Osteocyte (in vitro differentiated cells): ENCODE measurements at places on chromosomes 7 and 10. TPM values are rescaled to one million over a fixed set of nuclear protein-coding genes. Genes with fewer than 3 reads are reported as not detected.

Gene FAM25G
- not detected in 2 replicates for total RNA-seq

Gene PRTFDC1
- total RNA-seq = 2.7 and 4.4 TPM in 2 replicates

- peak; percentile 76 for DNase-seq
- H3K4me1 ChIP-seq = no peaks in the 10 kb centered on the region
- H3K27ac ChIP-seq = no peak overlapping the region
- no peak overlapping the region for H3K4me3 ChIP-seq
- H3K36me3 ChIP-seq = no peaks in the 10 kb centered on the region
Observed at GRCh38 chr10:46234431-46235060, 52.3 kb upstream of the ANTXRL start.

DNA sequence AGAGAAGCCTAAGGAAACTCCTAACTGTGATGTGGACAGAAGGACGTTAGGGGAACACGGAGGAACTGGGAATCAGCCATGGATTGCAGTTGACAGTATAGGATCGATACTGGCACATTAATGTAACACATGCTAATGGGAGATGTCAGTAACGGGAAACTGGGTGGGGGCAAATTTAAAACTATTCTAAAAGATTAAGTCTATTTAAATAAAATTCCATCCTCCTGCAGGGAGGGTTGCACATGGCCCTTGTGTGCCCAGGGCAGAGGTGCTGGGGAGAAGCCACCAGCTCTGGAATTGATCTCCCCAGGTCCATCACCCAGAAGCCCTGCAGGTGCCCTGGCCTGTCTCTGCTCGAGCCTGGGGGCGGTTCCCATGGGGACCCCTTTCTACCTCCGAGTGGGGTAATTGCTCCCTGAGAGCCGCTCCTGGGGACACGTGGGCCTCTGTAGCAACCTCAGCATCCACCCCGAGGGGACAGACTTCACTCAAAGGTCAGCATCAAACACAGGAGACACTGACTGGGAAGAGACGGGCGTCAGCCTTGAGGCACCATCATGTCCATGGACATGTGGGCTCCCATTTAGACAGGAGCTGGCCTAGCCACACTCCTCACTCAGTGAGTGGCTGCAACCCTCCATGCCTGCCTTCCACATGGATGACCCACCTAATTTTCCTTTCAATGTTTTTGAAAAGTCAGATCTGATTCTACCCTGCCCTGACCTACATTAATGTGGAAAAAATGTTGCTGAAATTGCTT is 21.1 kb downstream of the SCART1 start:
- H3K27me3 ChIP-seq = no peaks in the 10 kb centered on the region
- H3K36me3 ChIP-seq = peaks cover 4% of the 10 kb centered on the region
- no peak overlapping the region for H3K27ac ChIP-seq
- no peak overlapping the region for H3K4me3 ChIP-seq
- peak; percentile 62 for DNase-seq
- no peaks in the 10 kb centered on the region for H3K4me1 ChIP-seq

DNA sequence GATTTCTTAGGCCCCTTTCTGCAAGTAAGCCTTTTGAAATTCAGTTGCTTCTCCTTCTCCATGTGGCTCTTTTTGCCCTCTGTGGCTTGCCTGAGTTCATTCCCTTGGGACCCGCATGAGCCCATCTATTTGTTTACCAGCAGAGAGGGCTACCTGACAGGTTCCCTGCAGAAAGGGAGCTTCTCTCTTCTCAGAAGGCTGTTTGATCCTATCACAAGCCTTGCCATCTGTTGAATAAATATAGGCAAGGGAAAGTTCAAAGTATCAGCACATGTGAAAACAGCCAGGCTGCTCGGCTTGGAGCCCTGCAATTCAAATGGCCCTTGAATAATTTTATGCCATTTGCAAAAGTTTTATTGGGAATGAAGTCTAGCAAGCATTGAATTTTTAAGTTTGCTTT is 720.2 kb upstream of the FZD8 start:
- no peaks in the 10 kb centered on the region for H3K36me3 ChIP-seq
- no peak overlapping the region for H3K27ac ChIP-seq

GRCh38 chr7:556837-557557 is 37.4 kb upstream of the PDGFA start:
- H3K27ac ChIP-seq = no peak overlapping the region
- H3K4me1 ChIP-seq = no peaks in the 10 kb centered on the region
- no peaks in the 10 kb centered on the region for H3K27me3 ChIP-seq
- H3K4me3 ChIP-seq = no peak overlapping the region
- H3K36me3 ChIP-seq = no peaks in the 10 kb centered on the region
- no peak for DNase-seq

DNA sequence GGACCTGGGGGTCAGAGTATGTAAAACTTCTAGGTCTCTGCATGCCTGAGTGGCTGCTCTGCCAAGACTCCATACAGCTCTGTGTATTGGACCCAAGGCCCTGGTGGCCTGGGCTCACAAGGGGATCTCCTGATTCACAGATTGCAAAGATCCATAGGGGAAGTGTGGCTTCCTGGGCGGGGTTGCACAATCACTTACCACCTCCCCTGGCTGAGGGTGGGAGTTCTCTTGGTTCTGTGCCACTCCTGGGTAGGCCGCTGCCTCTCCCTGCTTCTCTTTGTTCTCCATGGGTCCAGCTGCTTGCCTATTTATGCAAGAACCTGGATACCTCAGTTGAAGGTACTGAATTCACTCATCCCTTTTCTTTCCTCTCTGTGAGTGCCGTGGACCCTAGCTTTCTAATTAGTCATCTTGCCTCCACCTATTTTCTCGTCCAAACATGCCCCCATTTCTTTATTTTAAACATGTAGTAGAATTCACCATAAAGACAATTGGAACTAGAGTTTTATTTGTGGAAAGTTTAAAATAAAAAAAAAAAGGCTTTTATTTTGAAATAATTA is 18.5 kb upstream of the AGR3 start:
- no peak overlapping the region for H3K4me3 ChIP-seq
- no peak for DNase-seq
- no peak overlapping the region for H3K27ac ChIP-seq
- peaks cover 14% of the 10 kb centered on the region for H3K4me1 ChIP-seq
- peaks cover 4% of the 10 kb centered on the region for H3K36me3 ChIP-seq
- H3K27me3 ChIP-seq = no peaks in the 10 kb centered on the region

DNA sequence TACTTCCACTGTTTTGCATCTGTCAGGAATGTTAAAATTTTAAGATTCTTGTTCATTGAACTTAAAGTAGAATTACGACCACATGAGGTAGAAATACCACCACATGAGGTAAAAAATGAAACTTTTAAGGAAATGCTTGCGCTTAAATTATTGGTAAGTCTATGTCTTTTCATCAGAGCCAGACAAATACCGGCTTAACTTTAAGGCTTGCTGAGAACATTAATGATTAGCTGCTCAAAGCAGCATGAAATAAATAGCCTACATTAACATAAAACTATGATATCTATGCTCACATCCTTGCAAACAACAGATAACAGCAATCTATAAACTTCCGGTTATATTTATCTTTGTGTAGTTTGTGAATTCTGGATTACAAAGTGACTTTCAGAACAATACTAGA is 26.9 kb upstream of the SCIN start:
- H3K27me3 ChIP-seq = no peaks in the 10 kb centered on the region
- no peak for DNase-seq
- peaks cover 9% of the 10 kb centered on the region for H3K4me1 ChIP-seq
- no peak overlapping the region for H3K4me3 ChIP-seq

DNA sequence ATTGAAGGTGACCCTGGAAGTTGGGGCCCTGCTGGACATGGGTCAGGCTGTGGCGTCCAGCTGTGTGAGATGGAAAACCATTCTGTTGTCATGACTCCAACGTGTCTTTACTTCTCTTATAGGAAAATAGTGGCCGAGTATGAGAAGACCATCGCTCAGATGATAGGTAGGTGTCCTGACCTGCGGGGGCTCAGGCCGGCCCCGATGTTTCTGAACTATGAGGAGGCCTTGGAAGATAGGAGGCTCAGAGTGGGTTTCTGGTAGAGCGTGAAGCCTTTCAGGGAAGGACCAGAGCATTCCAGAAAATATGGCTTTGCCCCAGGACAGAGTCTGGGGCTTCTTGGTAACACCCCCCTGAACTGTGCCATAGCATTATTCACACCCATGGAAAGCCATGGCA is 29.3 kb upstream of the BTBD16 start:
- no peak overlapping the region for H3K4me3 ChIP-seq
- H3K27ac ChIP-seq = no peak overlapping the region
- no peak for DNase-seq
- no peaks in the 10 kb centered on the region for H3K27me3 ChIP-seq
- peaks cover 38% of the 10 kb centered on the region for H3K36me3 ChIP-seq
